Stimulated activated CD8-positive, alpha-beta memory T cell treated with anti-CD3 and anti-CD28 coated beads, Interleukin-4, amount 100 ng/mL, for 1 hour (primary cell): ENCODE measurements at places on chromosomes 2 and 18.

DNA sequence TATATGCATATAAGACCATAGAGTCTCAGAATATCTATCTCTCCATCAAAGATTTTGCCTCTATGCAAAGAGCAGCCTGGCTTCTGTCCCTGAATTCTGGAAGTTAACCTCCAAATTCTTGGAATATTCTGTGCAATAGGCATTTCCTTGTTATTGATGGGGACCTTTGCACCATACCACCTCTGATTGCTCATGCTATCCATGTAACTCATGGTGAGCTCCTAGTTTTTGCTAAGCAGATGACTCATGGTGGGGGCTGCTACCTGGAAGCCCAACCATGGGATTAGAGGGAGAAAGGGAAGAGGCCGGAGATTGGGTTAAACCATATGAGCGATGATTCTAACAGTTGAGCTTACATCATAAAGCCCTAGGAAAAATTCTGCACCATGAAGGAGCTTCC lies 310.2 kb upstream of the FIGN start:
- DNase-seq = no peak

- no peak for DNase-seq
Observed at GRCh38 chr2:74051504-74051903, 66.8 kb downstream of the TET3 start.

DNA sequence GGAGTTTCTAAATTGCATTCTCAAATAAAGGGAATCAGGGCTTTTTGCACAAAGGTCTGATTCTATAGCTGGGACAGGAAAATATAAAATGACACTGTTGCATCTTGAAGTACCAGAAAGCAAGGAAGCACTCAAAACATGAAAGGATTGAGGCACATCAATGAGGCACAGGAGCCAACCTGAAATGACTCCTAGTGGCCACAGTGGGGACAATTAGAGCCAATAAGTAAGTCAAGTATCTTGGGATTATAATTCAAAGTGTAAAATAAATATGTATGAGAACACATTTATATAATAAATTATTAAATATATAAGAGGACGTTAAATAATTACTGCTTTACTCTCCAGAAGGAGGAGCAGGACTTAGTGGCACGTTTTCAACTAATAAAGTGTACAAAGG lies 1259.5 kb upstream of the CDH2 start:
- no peak for DNase-seq

GRCh38 chr2:196218106-196218505 lies 46.7 kb upstream of the STK17B start:
- no peak for DNase-seq

DNA sequence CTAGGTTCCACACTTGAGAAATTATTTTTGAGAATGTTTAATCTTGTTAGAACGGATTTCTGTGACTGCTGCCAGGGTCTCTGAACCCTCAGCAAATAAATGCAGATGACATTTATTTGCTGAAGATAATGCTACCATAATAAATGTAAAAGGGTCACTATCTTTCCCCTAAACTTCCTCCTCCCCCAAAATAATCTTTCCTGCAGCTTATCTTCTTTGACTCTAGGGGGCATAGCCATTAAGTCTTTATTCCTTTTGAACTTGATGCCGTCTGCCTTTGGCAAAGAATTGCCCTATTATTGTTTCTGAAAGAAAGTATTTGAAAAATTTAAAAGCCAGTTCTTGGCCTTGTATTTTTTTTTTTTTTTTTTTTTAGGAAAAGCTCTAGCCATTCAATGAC lies 63.6 kb upstream of the ACSL3 start:
- no peak for DNase-seq

DNA sequence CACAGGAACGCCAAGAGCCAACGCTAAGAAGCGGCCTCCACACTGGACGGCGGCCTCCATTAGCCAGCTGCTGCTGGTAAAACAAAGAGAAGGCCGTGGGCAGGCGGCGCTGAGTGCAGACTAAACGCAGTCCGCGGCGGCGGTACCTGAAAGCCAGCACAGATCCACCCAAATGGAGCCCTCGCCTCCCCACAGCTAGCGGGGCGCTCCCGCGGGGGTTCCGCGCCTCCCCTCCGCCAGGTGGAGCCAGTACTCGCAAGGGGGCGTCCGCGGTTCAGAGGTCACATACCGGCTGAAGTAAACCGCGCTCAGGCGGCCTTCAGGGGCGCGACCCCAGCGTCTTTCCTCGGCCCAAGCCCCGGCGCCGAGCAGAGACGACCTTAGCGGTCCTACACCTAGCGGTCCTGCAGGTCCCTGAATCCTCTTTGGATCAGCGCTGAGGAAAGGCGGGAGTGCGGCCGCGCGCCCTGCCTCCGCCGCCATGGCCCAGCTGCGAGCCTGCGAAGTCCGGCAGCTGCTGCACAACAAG lies 293.1 kb upstream of the ERBB4 start:
- no peak for DNase-seq

GRCh38 chr2:101795033-101795432 lies 97.5 kb downstream of the MAP4K4 start:
- no peak for DNase-seq

GRCh38 chr2:177329064-177329463 lies 63.5 kb upstream of the AGPS start:
- no peak for DNase-seq

GRCh38 chr2:66962716-66963115 lies 434.4 kb upstream of the ETAA1 start:
- DNase-seq = no peak

GRCh38 chr2:172098650-172099471 lies 3.8 kb downstream of the DLX2 start:
- no peak for DNase-seq

DNA sequence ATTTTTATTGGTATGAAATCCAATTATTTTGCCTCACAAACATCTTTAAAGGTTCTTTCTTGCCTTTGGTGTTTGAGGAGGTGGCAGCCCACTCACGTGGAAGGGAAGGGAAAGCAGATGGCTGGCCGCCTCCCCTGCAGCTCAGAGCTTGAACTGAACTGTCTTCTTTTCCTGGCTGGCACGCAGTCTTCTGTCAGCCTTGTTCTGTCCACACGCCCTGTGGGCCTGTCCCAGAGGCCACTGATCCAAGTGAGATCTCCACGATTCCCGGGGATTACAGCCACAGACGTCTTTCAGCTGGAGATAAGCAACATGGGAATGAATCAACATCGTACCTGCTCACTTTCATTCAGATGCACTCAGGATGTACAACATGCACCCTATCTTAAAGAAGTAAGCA lies 73.3 kb downstream of the TMEM18 start:
- no peak for DNase-seq

- no peak for DNase-seq
Observed at GRCh38 chr18:76351961-76352581, 143.0 kb downstream of the ZNF516 start.

DNA sequence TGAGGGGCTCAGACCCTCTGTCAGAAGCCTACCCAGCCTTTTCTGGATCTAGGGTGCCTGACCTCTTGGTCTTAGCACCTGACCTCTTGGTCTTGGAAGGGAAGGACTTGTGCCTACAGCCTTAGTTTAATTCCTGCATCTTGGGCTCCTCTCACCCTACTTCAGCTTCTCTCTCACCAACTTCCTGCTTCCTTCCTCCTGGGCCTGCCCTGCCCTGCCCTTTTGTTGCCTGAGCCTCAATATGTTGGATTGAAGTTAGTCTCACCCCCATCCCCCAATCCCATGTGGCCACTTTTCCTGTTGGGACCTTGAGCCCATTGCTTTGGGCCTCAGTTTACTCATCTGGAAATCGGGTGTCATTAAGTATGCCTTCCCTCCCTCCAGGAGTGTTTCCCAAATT lies 206.2 kb upstream of the SKOR2 start:
- DNase-seq = no peak

DNA sequence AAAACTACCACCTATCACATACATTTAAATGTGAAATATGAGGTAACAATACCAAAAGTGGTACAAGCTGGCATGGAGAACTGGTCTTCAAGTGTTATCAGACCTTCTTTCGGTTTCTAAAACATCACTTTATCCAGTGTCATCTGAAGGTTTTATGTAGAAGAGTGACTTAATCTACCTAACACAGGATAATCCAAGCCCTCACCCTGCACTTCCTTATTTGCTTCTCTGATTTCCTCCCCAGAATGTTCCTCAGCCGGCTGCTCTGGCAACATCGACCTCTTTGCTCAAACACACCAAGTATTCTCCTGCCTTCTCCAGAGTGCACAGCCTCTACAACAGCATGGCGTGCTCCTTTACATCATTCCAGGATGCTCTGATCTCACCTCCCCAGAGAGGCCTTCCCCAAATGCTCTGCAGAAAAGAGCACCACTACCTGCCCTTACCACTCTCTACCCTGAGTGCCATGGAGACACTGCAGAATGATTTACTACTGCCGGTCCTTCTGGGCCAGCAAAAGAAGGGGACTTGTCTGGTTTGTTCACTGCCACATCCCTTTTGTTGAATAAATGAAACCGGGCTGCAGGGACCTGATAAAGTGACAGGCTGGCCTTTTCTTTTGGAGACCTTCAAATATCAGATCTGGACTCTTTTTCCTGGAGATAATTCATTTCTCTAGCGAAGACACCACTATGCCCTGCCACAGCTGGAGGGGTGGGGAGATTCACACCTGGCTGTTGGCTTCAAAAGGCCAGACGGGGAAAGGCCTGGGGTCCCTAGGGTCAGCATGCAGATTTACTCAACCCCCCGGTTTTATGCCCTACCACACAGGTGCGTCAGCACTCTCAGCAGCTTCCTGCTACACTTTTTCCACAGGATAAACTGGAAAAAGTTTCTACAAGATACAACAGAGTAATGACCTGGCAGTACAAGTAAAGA lies 42.0 kb downstream of the TTR start:
- no peak for DNase-seq

- DNase-seq = no peak
Observed at GRCh38 chr18:76496194-76496890, 1.3 kb upstream of the ZNF516 start.

GRCh38 chr18:59904011-59904601 lies 4.3 kb downstream of the PMAIP1 start:
- no peak for DNase-seq
